Aorta (tissue), 5 donors: ENCODE measurements at places on chromosomes 3 and 15. TPM values are rescaled to one million over a fixed set of nuclear protein-coding genes. Genes with fewer than 3 reads are reported as not detected.

- no peak for DNase-seq
- H3K27me3 ChIP-seq: no peaks in the 10 kb centered on the region
- no peaks in the 10 kb centered on the region for H3K36me3 ChIP-seq
- H3K27ac ChIP-seq: no peak overlapping the region
- no peaks in the 10 kb centered on the region for H3K4me1 ChIP-seq
These were observed 25.9 kb downstream of the LTF start for GRCh38 chr3:46438831-46439230.

DNA sequence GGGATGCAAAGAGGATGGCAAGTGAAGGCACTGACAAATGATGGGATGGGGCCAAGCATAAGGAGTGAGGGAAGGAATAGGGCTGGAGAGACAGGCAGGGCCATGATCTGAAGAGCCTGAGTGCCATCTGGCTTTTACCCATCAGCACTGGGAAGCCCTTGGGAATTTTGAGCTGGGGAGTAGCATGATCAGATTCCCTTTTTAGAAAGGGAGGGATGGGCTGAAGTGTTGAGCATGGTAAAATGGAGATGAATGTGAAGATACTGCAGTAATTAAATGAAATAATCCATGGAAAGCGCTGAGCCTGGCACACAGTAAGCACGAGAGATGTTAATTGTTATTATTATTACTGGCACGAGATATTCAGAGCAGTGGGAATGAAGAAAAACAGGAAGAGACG is 9.9 kb downstream of the RBP1 start:
- H3K27ac ChIP-seq: no peak overlapping the region
- H3K27me3 ChIP-seq: no peaks in the 10 kb centered on the region
- H3K4me3 ChIP-seq: no peak overlapping the region
- DNase-seq: no peak
- H3K36me3 ChIP-seq: no peaks in the 10 kb centered on the region

- H3K27me3 ChIP-seq: no peaks in the 10 kb centered on the region
- no peaks in the 10 kb centered on the region for H3K36me3 ChIP-seq
- H3K4me3 ChIP-seq: no peak overlapping the region
- H3K27ac ChIP-seq: no peak overlapping the region
- H3K4me1 ChIP-seq: no peaks in the 10 kb centered on the region
- no peak for DNase-seq
These were observed 1037.9 kb downstream of the ROBO1 start for GRCh38 chr3:78729946-78730345.

DNA sequence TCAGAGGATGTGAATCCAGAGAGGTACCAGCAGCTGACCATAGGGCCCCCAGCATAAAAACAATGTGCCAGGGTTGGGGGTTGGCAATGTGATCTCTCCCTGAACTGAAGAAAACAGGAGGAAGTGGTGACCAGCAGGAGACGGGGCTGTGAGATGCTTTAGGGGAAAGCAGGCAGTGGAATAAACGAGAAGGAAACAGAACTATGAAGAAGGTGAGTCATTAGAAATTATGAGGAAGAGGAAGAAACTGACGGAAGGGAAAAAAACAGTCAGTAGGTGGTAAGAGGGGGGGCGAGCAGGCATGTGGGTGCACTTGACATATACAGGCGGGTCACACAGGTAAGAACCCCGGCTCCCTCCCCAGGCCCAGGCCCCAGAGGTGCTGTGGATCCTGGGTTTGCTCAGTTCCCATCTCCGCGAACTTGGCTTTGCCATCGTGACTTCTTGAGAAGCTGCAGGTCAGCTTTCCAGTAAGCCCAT is 42.2 kb upstream of the B3GNT5 start:
- no peak overlapping the region for H3K27ac ChIP-seq
- no peak for DNase-seq
- no peaks in the 10 kb centered on the region for H3K4me1 ChIP-seq
- no peak overlapping the region for H3K4me3 ChIP-seq

DNA sequence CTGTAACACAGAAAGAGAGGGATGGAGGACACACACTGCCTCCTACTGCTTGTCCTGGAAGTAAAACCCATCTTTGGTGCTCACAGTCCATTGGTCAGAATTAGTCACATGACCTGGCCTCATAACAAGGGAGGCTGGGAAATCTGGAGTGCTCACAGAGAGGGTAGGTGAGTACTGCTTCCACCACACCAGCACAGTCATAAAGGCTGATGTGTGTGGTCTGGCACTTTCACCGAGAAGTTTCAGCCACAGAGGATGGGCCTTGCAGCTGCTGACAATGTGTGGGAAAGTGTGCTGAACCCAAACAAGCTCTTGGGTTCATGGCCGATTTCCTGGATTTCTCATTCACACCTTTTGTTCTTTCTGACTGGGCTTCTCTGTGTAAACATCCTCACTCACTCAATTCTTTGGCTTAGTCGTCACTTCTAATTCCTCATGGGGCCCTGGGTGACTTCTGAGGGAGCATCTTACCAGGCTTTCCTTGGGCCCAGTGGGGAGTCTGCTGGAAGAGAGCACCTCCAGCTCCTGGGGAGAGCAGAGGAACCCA is 100.7 kb downstream of the ASB7 start:
- H3K27ac ChIP-seq: no peak overlapping the region
- H3K36me3 ChIP-seq: no peaks in the 10 kb centered on the region
- DNase-seq: peak; percentile 20
- H3K27me3 ChIP-seq: no peaks in the 10 kb centered on the region
- no peak overlapping the region for H3K4me3 ChIP-seq

GRCh38 chr15:68551296-68551635 is 27.5 kb upstream of the CORO2B start:
- H3K36me3 ChIP-seq: no peaks in the 10 kb centered on the region
- H3K27me3 ChIP-seq: no peaks in the 10 kb centered on the region
- DNase-seq: no peak
- H3K27ac ChIP-seq: no peak overlapping the region
- no peak overlapping the region for H3K4me3 ChIP-seq
- no peaks in the 10 kb centered on the region for H3K4me1 ChIP-seq

GRCh38 chr15:76056931-76057330 is 2.9 kb upstream of the TMEM266 start:
- no peaks in the 10 kb centered on the region for H3K4me1 ChIP-seq
- no peak overlapping the region for H3K27ac ChIP-seq
- H3K27me3 ChIP-seq: no peaks in the 10 kb centered on the region
- DNase-seq: no peak

Gene KBTBD8
- total RNA-seq: 3.1 TPM

Gene MYLK
- 786 TPM for total RNA-seq

Gene CATSPER2
- 7.0 TPM for total RNA-seq

Gene SLC27A2
- 0.39 TPM for total RNA-seq
